ENCODE measurements at places on chromosomes 12 and 14.

GRCh38 chr14:72608391-72609204 is 285.3 kb downstream of the DPF3 start:
- no peak for DNase-seq

DNA sequence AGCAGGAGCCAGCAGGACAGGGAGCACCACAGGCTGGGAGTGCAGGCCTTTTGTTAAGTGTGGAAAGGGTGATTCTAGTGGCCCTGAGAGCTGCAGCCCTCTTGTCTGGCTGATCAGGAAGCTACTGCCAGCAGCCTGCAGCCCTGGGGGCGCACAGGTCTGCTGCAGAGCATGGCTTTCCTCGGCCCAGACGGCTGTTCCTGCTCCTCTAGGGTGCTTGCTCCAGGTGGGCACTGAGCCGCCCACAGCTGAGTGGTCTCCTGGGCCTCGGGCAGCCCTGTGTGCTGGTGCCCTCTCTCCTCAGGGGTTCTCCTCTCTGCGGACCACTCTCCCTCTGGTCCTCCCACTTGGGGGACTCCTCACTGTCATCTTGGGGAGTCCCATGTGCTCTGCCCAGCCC is 18.9 kb downstream of the CCDC88C start:
- no peak for DNase-seq

GRCh38 chr14:32934073-32934880 is 4.4 kb upstream of the NPAS3 start:
- no peak for DNase-seq

- no peak for DNase-seq
Observed at GRCh38 chr12:13178568-13179210, 17.8 kb upstream of the EMP1 start.

DNA sequence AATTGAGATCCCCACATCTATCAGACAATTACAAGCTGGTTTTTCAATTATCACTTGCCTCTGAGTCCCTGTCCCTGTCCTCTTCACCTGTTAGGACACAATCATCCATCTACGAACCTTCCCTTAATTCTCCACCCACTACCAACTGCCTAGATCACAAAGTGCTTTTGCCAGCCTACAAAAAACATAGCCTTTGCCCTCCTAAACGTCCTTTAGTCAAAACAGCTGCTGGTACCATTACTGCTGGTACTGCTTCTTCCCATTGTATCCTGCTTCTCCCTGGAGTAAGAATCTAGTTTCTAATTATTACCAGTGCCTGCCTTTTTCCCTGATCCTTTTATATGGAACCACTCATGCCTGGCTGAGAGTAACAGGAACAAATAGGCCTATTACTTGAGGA is 82.1 kb downstream of the CPNE8 start:
- no peak for DNase-seq

GRCh38 chr14:102965971-102966655 is 43.6 kb downstream of the AMN start:
- no peak for DNase-seq

Data from stimulated activated naive B cell treated with anti-CD40 and anti-IgM and Interleukin-4, amounts not matched to agents 10 μg/mL and 1 μg/mL and 100 μg/mL, for 72 hours (primary cell).